ENCODE measurements at places on chromosomes 4 and X. TPM values are rescaled to one million over a fixed set of nuclear protein-coding genes. Genes with fewer than 3 reads are reported as not detected.

GRCh38 chr4:159126716-159127115, 23.8 kb downstream of the RAPGEF2 start:
- DNase-seq: no peak

GRCh38 chr4:173013232-173013930, 155.2 kb upstream of the GALNT7 start:
- DNase-seq: no peak

- DNase-seq: no peak
Observed at GRCh38 chr4:15718465-15718864, 15.6 kb downstream of the BST1 start.

DNA sequence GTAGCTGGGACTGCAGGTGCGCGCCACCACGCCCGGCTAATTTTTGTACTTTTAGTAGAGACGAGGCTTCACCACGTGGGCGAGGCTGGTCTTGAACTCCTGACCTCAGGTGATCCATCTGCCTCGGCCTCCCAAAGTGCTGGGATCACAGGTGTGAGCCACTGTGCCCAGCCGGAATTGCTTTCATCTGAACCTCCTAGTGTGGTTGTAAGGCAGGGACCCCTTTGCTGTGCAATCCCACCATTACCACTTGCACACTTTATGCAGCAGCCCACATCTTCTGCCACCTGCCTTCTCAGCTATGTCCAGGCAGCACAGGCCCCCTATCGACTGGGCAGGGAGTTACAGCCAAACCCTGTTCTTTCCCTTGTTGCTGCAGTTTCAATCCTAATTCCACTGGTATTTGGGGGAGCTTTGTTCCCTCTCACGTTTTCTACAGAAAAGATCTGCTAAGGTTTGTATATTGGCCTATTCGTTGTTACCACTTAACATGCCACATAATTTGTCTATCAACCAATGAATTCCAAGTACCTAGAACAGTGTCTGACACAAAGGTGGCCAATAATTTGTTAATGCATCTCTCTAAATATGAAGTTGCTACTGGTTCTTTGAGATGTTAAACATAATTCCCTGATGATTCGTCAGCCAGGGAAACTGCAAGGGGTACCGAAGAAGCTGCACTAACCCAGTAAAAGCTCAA, 6.5 kb downstream of the RPL39 start:
- no peak for DNase-seq

- DNase-seq: peak; percentile 57
Observed at GRCh38 chr4:85842540-85842939, 367.6 kb downstream of the ARHGAP24 start.

- peak; percentile 79 for DNase-seq
Observed at GRCh38 chr4:128393101-128393704, 105.6 kb upstream of the PGRMC2 start.

- DNase-seq: no peak
Observed at GRCh38 chr4:2248821-2249261, 6.9 kb upstream of the HAUS3 start.

GRCh38 chr4:165433529-165433928, 54.7 kb downstream of the CPE start:
- no peak for DNase-seq

DNA sequence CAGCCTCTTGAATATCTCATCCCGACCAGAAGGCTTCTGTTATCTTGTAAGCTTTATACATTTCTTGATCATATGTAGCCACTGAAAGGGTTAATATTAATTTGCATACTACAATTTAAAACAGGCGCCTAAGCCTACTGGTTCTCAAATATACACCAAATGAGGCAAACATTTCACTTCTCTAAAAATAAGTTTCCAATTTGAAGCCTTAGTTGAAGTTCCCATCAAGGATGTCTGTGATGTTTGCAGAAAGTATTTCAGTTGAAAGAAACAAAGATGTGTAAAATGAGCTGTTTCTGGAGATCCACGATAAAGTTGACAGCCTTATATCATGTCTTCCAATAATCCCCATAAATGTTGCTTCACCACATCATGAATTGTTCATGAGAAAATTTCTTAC, 70.6 kb downstream of the KIT start:
- no peak for DNase-seq

DNA sequence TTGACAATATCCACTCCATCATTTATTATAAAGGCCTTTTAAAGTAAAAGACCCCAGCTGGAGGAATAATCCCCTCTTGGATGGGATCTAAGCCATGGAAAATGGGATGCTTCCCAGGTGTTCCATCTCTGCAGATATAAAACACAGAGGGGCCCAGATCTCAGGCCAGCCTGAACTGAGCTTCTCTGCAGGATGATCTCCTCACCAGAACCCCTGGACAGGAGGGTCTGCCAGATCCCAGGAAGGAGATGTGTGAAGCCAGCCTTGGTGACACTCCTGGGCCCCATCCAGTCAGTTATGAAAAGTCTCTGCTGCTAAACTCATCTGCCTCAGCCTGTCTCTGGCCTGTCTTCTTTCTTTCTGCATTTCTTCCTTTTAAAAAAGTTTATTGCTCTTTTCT, 56.7 kb downstream of the HTRA3 start:
- DNase-seq: no peak

- DNase-seq: no peak
Observed at GRCh38 chr4:63464393-63464792, 944.9 kb downstream of the TECRL start.

DNA sequence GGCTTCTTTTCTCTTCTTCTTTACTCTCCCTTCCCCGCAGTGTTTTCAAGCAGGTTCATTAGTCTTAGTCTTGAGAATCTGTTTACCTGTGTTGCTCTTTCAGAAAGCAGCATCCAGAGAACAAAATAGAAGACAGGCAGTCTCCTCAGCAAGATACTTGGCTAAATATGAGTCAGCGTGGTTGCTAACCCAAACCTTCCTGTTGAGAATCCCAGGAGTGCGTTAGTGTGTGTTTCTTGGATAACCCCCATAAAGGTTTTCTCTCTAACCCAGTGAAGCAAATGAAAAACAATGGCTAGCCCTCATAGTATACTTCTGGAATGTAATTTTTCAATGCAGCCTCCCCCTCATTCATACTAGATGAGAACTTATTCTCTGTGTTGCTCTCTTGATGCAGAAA, 41.1 kb downstream of the BMPR1B start:
- DNase-seq: peak; percentile 71

TLR10 gene
- not detected for total RNA-seq

SCML2 gene
- total RNA-seq: 1.2 TPM

WDR17 gene
- 2.0 TPM for total RNA-seq

CFAP47 gene
- total RNA-seq: not detected

NOA1 gene
- total RNA-seq: 17.0 TPM

CENPVL3 gene
- total RNA-seq: 2.0 TPM

SAT1 gene
- 202 TPM for total RNA-seq

GLRA2 gene
- total RNA-seq: not detected

NCBP2L gene
- not detected for total RNA-seq

CORIN gene
- 0.20 TPM for total RNA-seq
